EL (cell line): ENCODE measurements at places on chromosomes 5 and 9.

DNA sequence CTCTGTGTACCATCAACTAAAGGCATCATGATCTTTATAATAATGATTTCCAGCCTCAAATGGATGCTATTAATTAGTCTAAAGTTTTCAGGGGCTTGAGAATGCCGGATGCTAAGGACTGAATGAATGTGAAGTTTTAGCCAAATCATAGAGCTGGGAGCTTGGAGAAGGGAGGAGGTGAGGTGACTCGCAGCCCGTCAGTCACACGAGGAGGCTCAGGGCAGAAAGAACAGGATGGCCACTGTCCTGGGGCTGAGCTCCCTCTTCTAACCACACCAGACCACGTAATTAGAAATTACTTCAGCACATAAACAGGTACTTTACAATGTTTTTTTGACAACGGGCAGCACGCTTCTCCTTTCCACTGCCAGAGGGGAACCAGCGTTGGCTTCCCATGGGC is 222.6 kb downstream of the NPR3 start:
- DNase-seq = peak; percentile 17

- peak; percentile 3 for DNase-seq
These were observed 95.5 kb downstream of the TMEM161B start for GRCh38 chr5:88172847-88173758.

GRCh38 chr5:143205883-143206195 is 197.6 kb downstream of the NR3C1 start:
- DNase-seq = no peak

DNA sequence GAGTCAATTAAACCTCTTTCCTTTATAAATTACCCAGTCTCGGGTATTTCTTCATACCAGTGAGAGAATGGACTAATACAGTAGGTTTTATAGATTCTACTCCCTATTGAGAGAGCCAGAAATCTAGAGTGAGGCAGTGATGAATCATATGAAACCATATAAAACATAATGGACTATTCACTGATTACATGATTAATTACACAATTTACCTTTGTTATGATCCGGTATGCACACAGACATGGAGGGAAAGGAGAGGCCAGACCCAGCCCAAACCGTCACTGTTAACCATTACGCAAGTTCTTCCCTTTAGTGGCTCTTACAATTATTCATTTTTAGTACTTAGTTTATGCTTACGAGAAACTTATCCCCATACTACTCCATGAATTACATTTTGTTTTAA is 205.0 kb downstream of the DNAH5 start:
- DNase-seq = no peak

GRCh38 chr9:123225374-123225813 is 43.0 kb downstream of the STRBP start:
- peak; percentile 71 for DNase-seq

DNA sequence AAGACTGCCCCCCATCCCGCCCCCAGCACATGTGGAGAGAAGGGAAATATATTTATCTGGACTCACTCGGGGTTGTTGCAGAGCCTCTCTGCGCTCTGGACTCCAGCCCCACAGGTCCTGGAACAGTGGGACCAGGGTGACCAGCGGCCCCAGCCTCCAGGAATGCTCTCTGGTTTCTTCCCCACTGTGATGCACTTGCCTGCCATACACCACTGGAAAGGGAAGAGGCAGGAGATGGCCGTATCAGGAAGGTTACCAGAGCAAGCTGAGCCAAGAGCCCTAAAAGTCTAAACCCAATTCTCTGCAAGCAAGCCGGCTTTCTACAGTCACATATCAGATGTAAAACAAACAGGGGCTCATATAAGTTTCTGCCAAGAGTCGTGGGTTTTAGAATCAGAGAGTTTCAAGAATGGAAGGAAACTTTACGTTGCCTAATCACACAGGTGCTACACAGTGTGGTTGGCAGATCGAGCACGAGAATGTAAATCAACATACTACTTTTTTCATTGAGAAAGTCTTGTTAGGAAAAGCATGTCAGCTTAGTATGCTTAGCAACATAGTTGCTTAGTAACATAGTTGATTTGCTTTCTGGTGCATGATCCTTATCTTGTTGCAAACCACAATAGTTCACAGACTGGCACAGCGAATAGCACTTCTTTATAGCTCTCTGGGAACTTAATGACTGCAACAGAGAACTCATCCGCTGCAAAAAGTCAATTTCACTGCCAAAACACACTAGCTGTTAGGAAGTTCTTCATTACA is 201.2 kb downstream of the TARS1 start:
- DNase-seq = peak; percentile 18

DNA sequence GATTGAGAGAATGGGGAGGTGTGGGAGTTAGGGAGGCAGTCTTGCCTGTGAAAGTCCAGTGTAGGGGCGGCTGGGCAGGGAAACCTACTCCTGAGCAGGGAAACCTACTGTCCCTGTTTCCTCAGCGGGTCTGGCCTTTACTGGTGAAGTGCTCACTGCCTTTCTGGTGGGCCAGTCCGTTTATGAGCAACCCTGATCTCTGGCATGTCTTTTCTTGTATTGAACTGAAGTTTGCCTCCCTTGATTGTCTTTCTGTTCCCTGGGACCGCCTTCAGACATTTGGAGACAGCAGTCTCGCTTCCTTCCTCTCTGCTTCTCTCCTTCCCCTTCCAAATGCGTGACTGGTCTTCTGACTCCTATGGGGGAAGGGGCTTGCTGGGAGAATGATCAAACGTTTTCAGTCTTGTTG is 2.9 kb downstream of the SNX18 start:
- DNase-seq = peak; percentile 57
